Left hindlimb (tissue), 1 donor: ENCODE measurements at places on chromosomes 7 and 10.

- no peak for DNase-seq
These were observed 49.4 kb downstream of the VCL start for GRCh38 chr10:74047304-74047703.

DNA sequence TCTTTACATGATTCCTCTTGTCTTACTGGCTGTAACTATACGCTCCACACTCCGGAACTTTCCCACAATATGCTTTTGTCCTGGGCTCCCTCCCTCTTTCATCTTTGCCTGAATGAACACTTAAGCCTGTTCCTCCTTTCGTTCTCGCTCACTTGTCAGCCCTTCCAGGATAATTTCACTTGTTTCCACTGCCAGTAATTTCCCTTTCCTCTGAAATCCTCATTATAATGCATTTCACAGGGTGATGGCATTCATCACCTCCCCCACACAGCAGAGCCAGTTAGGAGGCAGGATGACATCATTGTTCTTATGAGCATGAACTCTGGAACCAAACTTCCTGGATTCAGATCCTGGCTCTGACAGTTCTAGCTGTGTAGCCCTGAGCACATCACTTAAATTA, 372.6 kb downstream of the GPR158 start:
- DNase-seq = peak; percentile 31

DNA sequence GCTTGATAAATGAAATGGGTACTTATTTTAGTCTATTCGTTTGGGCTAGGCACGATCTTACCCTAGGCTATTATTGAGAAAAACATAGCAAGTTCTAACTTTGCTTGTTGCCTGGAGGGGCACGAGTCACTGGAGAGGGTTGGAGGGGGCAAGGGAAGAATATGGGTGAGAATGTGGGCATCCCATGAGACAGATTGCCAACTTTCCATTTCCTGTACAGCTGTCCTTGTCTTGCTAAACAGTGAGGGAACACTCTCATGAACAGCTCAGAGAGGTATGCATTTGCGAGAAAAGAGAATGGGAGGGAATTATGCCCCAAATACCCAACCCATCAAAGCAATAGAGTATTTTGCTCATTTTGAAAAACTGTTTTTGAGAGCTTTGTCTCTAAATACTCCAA, 9.2 kb downstream of the CDHR3 start:
- DNase-seq = no peak

GRCh38 chr7:65239707-65240352, 133.8 kb upstream of the ZNF92 start:
- DNase-seq = peak; percentile 76

DNA sequence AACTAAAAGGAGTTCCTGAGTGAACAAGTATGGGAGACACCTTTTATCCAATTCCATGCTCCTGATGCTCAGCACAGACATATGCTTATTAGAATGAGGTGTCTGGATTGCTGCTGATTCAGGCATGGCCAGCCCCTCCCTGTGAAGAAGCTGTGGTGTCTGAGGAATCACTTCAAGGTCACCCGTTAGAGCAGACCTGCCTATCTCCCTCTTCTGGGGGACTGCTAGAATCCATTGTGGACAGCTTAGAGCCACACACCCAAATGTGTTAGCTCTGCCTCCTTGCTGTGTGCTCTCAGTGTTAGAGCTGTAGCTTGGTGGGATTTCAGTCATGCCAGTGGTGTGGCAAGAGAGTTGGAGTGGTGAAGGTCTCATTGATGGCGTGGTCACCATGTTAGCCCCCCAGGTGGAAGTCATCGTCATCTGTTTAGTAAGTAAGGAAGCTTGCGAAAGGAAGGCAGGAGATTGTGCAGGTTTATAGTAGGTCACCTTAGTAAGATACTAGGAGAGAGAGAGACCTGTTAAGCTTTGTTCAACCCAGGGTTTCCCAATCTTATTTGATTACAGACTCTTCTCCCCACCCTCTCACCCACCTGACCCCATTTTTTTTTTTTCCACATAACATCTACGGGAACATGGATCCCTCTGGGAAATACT, 12.8 kb downstream of the PRXL2A start:
- DNase-seq = no peak

GRCh38 chr10:100519311-100520051, at the start of gene SEC31B:
SEC31B (minus strand) TSS chr10:100519861; CDS start chr10:100516952, 2,909 bp downstream.
- DNase-seq = no peak

- no peak for DNase-seq
These were observed 141.9 kb downstream of the RNF133 start for GRCh38 chr7:122556873-122557542.

DNA sequence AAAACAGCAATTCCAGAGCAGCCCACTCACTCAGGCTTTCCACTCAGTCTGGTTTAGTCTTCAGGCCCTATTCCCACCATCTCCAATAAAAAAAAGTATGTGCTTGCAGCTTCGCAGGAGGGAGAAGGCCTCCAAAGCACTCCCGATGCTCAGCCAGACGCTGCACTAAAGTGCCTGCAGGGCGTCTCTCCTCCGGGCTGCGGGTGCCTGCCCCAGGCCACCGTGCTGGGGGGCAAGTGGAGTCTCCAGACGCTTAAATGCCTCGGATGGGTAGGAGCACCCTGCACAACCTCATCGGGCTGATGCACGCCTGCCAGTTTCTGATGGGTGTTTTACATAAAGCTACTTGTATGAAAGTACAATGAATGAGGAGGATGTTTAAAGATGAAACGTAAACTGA, 31.3 kb upstream of the NCAPG2 start:
- no peak for DNase-seq

GRCh38 chr10:86363833-86364490, 2.6 kb downstream of the GRID1 start:
- DNase-seq = peak; percentile 27

DNA sequence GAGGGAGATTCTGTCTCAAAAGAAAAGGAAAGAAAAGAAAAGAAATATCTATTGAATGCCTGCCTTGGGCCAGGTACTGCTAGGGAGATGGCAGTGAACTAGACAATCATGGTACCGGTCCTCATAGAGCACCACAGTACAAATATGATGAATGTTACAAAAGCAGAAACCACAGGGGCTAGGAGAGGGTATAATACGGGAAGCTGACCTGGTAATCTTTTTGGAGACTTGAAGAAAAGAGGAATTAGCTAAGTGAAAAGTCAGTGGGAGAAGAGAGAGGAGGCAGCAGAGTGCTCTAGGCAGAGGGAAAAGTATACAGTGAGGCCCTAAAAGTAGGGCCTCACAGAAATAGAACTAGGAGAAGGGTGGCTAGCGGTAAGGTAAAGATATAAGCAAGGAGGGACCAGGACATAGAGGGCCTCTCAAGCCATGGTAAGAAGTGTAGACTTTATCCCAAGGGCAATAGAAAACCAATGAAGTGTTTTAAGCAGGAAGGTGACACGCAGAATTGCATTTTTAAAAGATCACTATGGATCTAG, 42.8 kb upstream of the WNT8B start:
- DNase-seq = no peak

- no peak for DNase-seq
These were observed 147.0 kb downstream of the ARID5B start for GRCh38 chr10:62048470-62048869.

DNA sequence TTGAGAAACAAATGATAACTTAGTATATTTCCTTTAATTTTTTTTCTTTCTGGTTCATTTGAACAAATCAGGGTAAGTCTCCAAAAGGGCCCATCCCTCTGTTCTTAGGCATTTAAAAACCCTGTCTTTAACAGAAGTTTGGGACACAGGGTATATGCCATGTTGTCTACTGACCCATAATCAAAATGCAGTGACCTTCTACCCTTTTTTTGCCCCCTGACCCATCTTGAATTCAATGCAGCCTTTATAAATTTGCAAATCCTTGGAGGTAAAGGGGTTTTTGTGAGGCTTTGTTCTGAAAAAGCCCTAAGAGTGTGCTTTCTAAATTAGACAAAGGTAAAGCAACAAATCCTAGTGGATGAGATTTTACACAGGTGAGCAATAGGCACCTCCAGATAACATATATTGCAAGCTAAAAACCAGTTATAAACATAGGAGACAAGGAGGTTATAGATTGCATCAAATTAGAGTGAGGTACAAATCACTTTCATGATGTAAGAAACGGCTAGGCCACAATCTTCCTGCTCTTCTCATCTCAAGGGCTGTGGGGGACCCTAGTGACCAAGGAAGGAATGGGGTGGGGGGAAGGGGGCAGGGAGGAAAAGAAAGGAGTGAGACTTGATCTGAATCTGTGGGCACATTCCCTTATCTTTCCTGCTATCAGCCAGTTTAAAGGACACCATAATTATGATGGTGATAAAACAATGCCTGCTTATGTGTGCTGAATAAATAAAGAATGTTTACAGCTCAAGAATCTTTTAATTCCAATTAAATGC, 2.7 kb downstream of the SKIDA1 start:
- no peak for DNase-seq

DNA sequence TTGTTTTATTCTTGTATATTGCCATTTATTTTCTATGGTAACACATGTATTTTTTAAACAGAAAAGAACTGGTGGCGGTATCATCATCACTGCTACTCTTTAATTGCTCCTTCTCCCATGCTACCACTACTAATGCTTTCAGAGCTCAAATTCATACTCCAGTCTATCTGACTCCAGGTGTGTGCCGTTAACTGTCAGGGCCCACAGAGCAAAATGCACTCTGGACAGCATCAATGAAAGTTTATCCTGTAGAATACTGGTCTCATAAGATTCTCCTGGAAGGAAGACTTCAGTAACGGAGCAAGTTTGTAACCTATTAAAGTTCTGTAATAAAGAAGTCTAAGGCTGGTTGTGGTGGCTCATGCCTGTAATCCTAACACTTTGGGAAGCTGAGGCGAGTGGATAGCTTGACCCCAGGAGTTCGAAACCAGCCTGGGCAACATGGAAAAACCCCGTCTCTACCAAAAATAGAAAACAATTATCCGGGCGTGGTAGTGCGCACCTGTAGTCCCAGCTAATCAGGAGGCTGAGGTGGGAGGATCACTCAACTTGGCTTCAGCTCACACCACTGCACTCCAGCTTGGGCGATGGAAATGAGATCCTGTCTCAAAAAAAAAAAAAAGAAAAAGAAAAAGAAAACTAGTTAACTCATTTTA, 18.4 kb downstream of the ZNRF2 start:
- no peak for DNase-seq

GRCh38 chr7:139674341-139674740, 103.5 kb downstream of the HIPK2 start:
- DNase-seq = no peak

DNA sequence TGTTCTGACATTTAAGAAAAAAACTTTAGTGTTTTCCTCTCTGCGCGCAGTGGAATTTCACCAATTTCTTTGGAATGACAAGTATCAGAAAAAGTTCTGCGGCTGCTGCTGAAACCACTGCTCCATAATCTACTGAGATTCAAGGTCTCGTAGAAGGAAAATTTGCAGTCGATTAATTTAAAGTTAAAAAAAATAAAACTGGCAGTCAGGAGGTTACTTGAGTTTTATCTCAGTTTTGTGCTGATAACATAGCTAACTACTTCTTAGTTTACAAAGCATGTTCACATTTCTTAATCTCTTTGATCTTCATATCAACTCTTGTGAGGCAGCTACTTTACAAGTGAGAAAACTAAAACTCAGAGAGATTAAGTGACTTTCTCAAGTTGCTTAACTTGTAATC, 18.2 kb upstream of the CALD1 start:
- DNase-seq = no peak

DNA sequence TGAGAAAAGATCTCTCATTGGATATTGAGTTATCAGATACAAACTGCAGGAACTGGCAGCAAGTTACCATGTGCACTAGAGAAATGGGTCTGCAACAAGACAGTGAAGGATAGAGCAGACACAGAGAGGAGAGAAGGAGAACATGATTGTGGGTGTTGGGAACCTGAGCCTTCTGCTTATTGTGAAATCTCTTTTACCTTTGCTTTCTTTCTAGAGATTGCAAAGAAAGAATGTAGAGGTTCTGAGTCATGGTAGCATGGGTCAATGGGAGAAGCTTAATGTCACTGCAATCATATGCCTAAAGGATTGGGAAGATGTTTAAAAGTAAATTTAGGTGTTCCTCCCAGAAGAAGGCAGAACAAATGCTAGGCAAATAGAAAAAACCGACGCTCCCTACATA, 821.4 kb downstream of the CCSER2 start:
- no peak for DNase-seq
